ENCODE measurements at places on chromosomes 6 and 20. TPM values are rescaled to one million over a fixed set of nuclear protein-coding genes. Genes with fewer than 3 reads are reported as not detected.

Gene ANKRD66
- total RNA-seq: not detected

Gene PNLDC1
- total RNA-seq: not detected

Gene TPX2
- 6.2 TPM for total RNA-seq

Gene JPH2
- total RNA-seq: under 0.01 TPM

Gene COL9A1
- total RNA-seq: not detected
